ENCODE measurements at places on chromosomes 12 and 14.

DNA sequence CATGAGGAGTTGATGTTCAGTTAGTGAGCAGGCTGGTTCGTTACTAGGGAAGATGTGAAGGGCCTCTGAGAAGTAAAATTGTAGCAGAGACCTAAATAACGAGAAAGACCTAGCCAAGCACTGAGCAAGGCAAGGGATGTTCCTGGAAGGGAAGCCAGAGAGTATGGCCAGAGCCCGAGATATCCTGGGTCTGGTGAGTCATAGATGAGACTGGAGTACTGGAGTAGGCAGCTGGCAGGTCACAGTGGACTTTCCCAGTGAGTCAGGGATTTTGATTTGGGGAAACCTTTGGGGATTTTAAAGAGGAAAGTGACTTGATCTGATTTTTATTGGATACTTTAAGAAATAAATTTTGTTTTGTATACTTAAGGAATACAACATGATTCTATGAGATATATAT, 369.0 kb downstream of the DIO2 start:
- peak; percentile 87 for DNase-seq

DNA sequence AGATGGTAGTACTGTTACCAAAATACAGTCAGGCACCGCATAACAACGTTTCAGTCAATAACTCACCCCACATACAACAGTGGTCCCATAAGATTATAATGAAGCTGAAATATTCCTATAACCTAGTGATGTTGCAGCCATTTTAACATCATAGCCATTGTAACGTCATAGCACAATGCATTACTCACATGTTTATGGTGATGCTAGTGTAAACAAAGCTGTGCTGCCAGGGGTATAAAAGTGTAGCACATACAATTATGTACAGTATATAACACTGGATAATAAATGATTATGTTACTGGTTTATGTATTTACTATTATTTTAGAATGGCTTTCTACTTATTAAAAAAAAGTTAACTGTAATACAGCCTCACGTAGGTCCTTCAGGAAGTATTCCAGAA, 37.0 kb downstream of the GPR137C start:
- DNase-seq = no peak

DNA sequence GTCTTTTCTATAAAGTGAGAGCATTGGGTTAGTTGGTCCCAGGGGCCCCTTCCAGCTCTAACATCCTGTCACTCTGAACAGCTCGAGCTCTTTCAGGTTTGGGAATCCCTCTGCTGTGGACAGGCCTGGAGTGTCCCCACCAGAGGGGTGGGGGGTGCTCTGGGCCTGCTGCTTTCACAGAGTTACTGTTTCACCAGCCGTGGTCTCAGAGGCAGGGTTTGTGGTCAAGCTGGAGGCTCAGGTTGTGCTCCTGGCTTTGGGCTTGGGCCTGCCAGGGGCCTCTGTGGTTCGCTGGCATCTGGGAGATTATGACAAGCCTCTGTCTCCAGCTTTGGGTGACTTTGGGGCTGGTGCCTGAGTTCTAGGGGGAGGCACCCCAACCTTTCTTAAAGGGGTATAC, 59.6 kb downstream of the FBXL14 start:
- DNase-seq = peak; percentile 11

GRCh38 chr14:101174522-101174838, 271.0 kb upstream of the RTL1 start:
- DNase-seq = no peak

GRCh38 chr12:112161711-112162110, 36.4 kb downstream of the TRAFD1 start:
- DNase-seq = no peak

GRCh38 chr14:53151523-53152183, 1.5 kb downstream of the DDHD1 start:
- DNase-seq = peak; percentile 54

GRCh38 chr12:75294336-75294735, 35.8 kb downstream of the CAPS2 start:
- no peak for DNase-seq

GRCh38 chr12:113908584-113909100, 57.5 kb downstream of the RBM19 start:
- DNase-seq = no peak

DNA sequence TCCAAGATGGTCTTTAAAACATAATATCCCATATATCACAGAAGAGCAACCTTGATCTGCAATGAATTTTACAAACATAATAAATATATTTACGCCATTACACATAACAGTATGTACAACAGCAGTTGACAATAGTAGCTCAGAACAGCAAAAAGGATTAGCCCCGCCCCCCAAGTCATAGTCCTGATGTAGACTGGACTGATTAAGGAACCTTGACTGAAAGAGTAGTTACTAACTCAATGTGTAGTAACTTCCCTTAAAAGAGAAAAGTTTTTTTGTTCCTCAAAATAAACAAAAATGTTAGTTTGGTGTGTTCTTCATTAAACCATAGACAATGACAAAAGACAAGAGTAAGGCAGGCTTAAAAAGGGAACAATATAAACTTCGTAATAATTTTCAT, 44.5 kb downstream of the GTF2A1 start:
- no peak for DNase-seq

DNA sequence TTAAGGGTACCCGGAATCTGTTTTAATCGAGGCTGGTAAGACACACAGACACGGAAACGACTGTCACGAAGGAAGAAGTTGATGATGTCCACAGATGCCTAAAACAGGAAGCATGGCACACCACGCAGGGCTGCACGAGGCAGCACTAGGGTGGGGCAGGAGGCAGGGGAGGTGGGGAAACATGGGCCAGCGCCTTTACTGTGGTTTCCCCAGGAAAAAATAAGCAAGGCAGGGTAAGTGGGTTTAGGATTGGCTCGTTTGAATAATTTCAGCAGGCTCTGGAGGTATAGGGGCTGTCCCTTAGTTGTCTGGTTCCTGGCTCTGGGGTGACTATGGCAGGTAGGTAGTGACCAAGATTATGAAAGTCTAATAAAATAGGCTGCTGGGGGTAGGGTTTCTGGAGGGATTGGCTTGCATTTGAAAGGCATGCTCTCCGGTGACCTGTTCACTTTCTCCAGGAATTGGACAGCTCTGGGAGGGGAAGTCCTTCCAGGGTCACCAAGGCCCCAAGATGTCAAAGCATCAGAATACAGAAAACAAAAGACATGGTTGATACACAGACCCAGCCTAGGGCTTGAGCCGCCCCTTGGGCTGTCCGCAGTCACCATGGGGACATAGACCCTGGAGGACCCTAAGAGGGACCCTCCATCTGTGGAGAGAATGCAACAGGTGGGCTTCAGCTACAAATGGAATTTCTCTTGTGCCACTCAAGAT, 35.3 kb downstream of the MAP1LC3B2 start:
- DNase-seq = no peak

DNA sequence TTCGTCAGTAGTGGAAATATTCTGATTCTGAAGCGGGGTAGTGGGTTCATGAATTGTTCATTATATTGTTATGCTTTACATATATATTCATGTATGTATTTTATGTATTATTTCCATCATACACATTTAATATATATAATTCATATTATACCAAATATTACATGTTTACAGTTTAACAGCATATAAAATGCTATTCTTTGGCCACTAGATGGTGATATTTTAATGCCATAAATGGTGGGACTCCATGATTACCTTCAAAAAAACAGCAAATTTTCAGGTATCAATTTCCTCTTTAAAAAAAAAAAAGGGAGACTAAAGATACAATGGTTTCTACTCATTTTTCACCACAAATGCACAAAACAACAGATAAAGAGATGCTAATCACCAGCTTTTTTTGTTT, 41.0 kb downstream of the BDKRB1 start:
- DNase-seq = peak; percentile 23

DNA sequence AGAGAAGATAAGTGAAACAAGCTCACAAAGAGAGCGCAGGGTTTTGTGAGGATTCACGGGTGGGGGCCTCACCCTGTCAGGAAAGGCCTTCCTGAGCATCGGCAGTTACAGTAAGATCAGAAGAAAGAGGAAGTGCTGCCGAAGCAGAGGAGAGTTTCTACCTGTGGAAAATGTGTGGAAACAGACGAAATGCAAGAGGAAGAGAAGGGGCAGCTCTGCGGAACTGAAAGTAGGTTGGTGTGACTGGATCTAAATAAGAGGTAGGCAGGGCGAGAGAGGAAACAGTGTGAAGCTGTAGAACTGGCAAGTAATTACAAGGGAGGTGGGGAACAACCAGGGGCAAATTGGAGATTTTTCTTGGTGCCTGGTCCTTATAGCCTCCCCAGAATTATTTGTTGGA, 2.6 kb downstream of the GPR68 start:
- no peak for DNase-seq
